A549 treated with Mapracorat at 1 μM for 4 hours (cell line): ENCODE measurements at places on chromosomes 3 and 15. TPM values are rescaled to one million over a fixed set of nuclear protein-coding genes. Genes with fewer than 3 reads are reported as not detected.

The SEMA4B gene
- total RNA-seq = 61.9 to 93.1 TPM (median 85.1 TPM) in 5 replicates

The SLC35G2 gene
- total RNA-seq = 26.5 to 31.1 TPM (median 28.0 TPM) in 5 replicates

The CPEB1 gene
- 2.6 to 4.0 TPM (median 3.2 TPM) in 5 replicates for total RNA-seq

The BCL2A1 gene
- total RNA-seq = 9.8 to 18.7 TPM (median 12.3 TPM) in 5 replicates

The ADAMTS17 gene
- 0.12 to 0.27 TPM (median 0.24 TPM) in 4 of 5 replicates, not detected in the other for total RNA-seq

The ADGRG7 gene
- total RNA-seq = not detected in 5 replicates

The USP50 gene
- total RNA-seq = 0.19 TPM in 1 of 5 replicates, not detected in the others

The TM4SF4 gene
- total RNA-seq = 25.7 to 46.4 TPM (median 34.4 TPM) in 5 replicates

The TM4SF1 gene
- total RNA-seq = 1,029 to 1,594 TPM (median 1,260 TPM) in 5 replicates

The TUSC7 gene
- total RNA-seq = not detected in 5 replicates

The CCR3 gene
- not detected in 5 replicates for total RNA-seq

The CCNB2 gene
- total RNA-seq = 89.8 to 111 TPM (median 99.0 TPM) in 5 replicates

The EXD1 gene
- not detected in 5 replicates for total RNA-seq

The PDCD10 gene
- 51.2 to 66.0 TPM (median 53.6 TPM) in 5 replicates for total RNA-seq

The GHSR gene
- not detected in 5 replicates for total RNA-seq

The SAMD7 gene
- total RNA-seq = not detected in 5 replicates

The NR1I2 gene
- total RNA-seq = not detected in 5 replicates

The CDHR4 gene
- total RNA-seq = 0.10 to 0.64 TPM (median 0.22 TPM) in 5 replicates

The PRR23E gene
- not detected in 5 replicates for total RNA-seq

The INSYN1 gene
- 0.95 to 3.1 TPM (median 1.4 TPM) in 5 replicates for total RNA-seq

The ALDH1L1 gene
- total RNA-seq = 0.14 to 0.76 TPM (median 0.39 TPM) in 5 replicates

The SLC24A5 gene
- not detected in 5 replicates for total RNA-seq

The UTS2B gene
- not detected in 5 replicates for total RNA-seq

The SEMA7A gene
- 1.5 to 2.1 TPM (median 1.7 TPM) in 5 replicates for total RNA-seq

The CFAP100 gene
- not detected in 5 replicates for total RNA-seq

The MORC1 gene
- not detected in 5 replicates for total RNA-seq

The C2CD4B gene
- total RNA-seq = 0.14 to 0.41 TPM (median 0.19 TPM) in 5 replicates
